AG10803 (cell line): ENCODE measurements at places on chromosomes 2 and 18.

- no peak for DNase-seq
Observed at GRCh38 chr18:59382383-59382782, 23.3 kb upstream of the LMAN1 start.

- DNase-seq = peak; percentile 24
Observed at GRCh38 chr2:30503007-30503694, 56.1 kb downstream of the LCLAT1 start.

DNA sequence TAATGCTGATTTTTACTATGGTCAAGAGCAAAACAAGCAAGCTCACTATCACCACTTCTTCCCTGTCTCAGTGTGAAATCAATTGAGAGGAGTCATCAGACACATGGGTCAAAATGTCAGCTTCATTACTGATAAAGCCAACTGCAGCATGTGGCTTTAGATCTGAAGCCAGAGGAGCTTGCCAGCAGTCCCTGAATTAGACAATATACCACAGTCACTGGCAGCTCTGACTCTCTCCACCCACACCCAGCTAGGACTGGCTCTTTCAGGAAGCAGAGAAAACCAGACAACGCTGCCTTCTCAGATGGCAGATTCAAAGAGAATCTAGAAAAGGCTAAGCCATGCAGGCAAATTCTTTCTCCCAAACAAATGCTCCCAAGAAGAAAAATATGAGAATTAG lies 20.0 kb upstream of the ASB18 start:
- DNase-seq = no peak

DNA sequence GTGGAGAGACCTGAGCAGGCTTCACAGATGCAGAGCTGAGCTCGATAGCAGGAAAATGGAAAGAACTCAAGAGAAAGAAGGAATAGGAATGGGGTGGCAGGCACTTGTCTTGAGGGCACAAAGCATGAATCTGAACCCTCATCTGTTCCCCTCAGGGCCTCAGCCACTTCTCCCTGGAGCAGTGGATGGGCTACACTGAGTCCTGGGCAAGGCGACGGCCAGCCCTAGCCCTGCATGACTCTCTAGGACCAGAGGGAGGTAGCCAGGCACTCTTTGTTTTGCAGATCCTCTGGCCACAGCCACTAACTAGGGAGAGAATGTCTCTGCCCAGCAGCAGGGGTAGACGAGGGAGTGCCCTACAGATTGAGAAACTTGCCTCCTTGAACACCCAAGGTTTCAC lies 3.4 kb upstream of the TEX51 start:
- no peak for DNase-seq

DNA sequence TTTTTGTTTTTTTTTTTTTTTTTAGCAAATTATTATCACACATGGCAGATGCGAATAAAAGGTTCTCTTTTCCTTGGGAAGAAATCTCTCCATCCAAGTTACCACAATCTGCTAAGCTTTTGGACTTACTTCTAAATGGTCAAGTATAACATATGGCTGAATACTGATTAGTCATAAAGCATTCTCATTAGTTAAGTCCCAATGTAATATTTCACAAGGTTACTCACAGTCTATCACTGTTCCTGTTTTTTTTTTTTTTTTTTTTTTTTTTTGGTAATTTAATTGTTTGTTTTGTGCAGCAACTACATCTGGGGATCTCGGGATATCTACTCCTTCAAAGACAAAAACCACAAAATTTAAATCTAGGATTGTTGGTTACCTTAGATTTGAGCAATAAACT lies 771.7 kb downstream of the CPS1 start:
- no peak for DNase-seq

- DNase-seq = no peak
Observed at GRCh38 chr2:145723872-145724271, 1204.0 kb upstream of the ZEB2 start.

DNA sequence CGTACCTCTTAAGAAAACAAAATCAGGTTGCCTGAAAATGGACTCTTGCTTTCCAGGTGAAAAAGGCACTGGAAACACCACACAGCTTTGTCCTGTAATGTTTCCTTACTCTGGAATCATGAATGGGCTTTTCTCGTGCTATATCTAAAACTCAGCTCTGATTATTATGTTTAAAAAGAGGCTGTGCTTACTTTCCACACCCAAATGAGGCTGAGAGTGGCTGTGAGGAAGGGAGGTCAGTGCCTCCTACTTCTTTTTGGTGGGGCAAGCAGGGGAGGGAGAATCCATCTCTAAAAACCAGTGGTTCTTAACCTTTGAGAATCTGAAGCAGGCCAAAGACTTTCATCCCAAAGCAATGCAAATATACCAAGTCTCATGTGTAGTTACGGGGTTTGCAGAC lies 148.6 kb downstream of the FAM210A start:
- DNase-seq = no peak

GRCh38 chr2:11764359-11764758 lies 17.9 kb downstream of the LPIN1 start:
- no peak for DNase-seq

GRCh38 chr2:95269036-95269680 lies 5.1 kb upstream of the PROM2 start:
- no peak for DNase-seq

GRCh38 chr2:217249121-217250012 lies 389.5 kb upstream of the TNP1 start:
- DNase-seq = no peak

- DNase-seq = peak; percentile 53
Observed at GRCh38 chr2:56132138-56132537, 51.7 kb upstream of the CCDC85A start.

- no peak for DNase-seq
Observed at GRCh38 chr2:107266555-107266954, 380.6 kb upstream of the ST6GAL2 start.

GRCh38 chr18:41490861-41491260 lies 464.2 kb upstream of the PIK3C3 start:
- no peak for DNase-seq

DNA sequence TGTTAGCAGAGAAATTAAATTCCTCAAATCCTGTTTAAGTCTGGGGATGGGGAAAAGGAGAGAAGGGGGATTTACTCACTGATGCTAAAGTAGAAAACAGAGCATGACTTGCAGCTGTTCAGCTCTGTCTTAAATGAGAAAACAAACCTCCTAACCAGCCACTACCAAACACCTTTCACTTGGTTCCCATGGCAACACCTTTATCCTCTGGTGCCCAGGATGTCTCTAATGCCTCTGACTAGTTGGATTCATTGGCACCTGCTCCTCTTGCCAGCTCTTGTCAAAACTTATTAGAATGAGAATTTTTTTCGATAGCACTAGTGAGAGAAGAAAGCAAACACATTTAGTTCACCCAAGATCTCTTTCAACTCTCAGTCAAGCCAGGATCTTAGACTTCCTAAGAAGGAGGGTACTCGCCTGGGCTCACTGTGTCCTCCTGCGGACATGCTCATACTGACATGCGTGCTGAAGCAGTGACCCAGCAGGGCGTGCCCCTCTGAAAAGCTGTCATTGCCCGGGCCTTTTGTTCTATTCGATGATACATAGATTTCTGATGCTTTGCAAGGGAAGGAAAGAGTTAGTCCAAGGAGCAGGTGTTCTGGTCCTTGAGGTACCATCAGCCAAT lies 656.0 kb upstream of the CELF4 start:
- no peak for DNase-seq
